ENCODE measurements at places on chromosomes 16 and 17. TPM values are rescaled to one million over a fixed set of nuclear protein-coding genes. Genes with fewer than 3 reads are reported as not detected.

HSD17B2 gene
- total RNA-seq, result 24.1 TPM

ACAP1 gene
- 0.99 TPM for total RNA-seq

MKS1 gene
- total RNA-seq, result 14.2 TPM

DNA sequence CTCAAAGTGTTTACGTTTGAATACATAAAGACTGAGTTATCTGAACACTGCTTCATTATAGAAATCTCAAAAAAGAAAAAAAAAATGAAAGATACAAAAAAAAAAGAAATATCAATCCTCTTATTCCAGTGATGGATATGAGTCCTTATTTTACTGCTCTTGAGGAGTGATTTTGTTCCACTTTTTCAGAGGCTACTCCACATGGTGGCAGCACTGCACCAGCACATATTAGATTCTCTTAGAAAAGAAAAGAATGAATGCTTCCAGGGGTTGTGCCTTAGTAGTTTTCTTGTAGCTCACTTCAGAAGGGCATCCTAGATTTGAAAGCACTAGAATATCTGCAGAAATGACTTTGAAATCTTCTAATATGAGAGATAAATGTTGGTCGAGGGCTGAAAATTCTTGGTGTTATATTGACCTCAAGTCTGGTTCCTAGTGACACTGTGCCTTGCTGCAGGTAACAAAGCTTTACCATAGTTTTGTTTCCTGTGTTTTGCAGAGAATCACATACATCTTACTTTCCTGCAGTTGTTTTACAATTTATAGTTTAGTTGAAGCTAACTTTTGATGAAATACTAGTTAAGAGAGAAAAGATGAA lies 25.9 kb downstream of the AP2B1 start:
- H3K4me1 ChIP-seq, result peaks cover 7% of the 10 kb centered on the region
- DNase-seq, result peak; percentile 39
- H3K27ac ChIP-seq, result no peak overlapping the region
- no peaks in the 10 kb centered on the region for H3K27me3 ChIP-seq
- H3K4me3 ChIP-seq, result no peak overlapping the region

GRCh38 chr17:59848778-59849177 lies 44.0 kb downstream of the TUBD1 start:
- no peak overlapping the region for H3K4me3 ChIP-seq
- H3K4me1 ChIP-seq, result peaks cover 88% of the 10 kb centered on the region
- no peaks in the 10 kb centered on the region for H3K36me3 ChIP-seq
- DNase-seq, result peak; percentile 76

DNA sequence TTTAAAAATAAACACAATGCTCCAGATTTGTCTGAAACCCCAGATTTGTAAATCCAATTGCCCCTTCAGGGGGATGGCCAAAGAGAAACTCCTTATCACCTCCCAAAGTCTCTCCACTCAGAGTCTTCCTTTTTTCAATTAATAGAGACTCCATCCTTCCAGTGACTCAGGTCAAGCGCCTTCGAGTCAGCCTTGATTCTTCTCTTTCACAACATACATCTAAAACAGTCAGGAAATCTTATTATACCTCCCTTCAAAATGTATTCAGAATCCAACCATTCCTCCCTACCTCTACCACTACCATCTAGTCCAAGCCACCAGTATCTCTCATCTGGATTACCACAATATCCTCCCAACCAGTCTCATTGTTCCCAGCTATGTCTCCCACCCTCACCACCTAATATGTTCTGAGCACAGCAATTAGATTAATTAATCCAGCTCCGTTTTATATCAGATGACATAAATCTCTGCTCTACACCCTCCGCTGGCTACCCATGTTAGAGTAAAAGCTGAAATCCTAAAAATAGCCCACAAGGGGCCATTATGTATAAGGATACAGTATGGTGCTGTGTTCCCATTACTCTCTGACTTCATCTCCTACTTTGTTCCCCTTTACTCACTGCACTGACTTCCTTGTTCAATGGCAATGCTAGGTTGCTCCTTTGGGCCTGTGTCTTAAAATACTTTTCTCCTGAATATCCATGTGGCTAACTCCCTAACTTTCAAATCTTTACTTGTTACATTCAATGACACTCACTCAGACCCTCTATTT lies 11.8 kb downstream of the SIAH1 start:
- no peak for DNase-seq
- H3K4me1 ChIP-seq, result peaks cover 43% of the 10 kb centered on the region

DNA sequence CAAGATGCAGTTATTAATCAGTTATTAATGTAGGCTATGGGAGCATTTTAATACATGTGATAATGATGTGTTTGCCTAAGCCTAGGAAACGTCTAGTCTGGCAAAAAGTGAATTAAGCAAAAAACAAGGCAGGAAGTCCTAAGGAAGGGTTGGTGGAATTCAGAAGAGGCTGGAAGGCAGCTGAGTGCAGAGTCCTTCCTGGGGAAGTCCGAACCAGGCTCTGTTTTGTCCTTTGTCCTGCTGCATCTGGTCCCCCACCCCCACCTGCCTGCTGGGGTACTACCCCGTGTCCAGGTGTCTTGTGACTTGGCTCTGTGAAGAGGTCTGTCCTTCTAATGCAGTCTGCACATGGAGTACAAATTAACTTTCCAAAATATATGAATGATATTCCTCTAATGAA lies 1.5 kb upstream of the MYH10 start:
- no peak overlapping the region for H3K4me3 ChIP-seq
- DNase-seq, result peak; percentile 19
- H3K36me3 ChIP-seq, result no peaks in the 10 kb centered on the region
- H3K27ac ChIP-seq, result peak overlapping the region; percentile 95

DNA sequence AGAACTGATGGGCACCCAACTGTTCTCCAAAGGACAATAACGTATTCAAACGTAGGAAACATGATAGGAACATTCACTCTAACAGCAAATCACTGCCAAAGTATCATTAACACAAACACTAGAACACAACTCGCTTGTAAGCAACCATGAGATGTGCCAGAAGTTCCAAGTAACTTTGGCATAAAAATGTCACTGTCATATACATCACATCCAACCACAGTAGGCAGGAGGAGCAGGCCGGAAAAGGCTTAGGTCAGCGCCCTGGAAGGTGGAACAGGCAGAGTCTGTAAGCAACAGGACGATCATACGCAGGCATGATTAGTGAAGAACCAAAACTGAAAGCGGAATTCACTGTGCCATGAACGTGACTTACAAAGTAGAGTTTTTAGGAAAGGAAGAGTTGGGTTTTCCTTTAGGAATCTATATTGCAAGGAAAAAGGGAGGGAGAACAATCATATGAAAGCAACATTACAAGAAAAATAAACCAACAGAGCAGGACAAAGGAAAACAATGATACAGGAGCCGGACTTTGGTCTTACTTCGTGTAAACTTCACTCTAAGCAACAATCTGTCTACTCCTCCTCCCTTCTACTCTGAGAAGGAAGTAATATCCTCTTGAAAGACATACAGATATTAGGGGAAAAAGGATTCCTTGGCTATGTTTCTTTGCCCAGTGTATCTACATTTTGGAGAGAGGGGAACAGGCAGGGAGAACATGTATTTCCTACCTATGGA lies 52.3 kb downstream of the YWHAE start:
- H3K36me3 ChIP-seq, result no peaks in the 10 kb centered on the region
- peak; percentile 36 for DNase-seq
- H3K4me3 ChIP-seq, result no peak overlapping the region
- peaks cover 18% of the 10 kb centered on the region for H3K4me1 ChIP-seq
- H3K27me3 ChIP-seq, result no peaks in the 10 kb centered on the region
- H3K27ac ChIP-seq, result peak overlapping the region; percentile 53

Data from body of pancreas (tissue), 4 donors.